ENCODE measurements at places on chromosomes 3 and 15.

- no peak for DNase-seq
Observed at GRCh38 chr15:66936109-66936860, 129.1 kb upstream of the SMAD3 start.

GRCh38 chr15:25933456-25934158, 70.5 kb upstream of the ATP10A start:
- no peak for DNase-seq

DNA sequence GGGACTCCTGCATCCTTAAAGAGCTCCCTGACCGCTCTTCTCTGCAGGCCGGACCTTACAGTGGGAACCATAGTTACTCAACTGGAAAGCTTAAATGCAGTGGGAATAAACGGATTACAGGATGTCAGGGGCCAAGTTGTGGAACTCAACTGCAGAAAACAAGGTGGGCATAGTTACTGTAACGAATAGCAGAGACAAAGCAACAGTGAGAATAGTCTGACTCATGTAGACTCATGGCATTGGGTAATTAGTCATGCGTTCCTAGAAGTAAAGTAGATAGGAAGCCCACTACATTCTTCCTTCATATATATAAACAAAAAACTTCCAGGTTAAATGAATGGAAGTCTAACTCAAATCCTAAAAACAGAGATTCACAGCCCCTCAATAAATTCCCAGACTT, 95.5 kb upstream of the CHRNA7 start:
- DNase-seq: no peak

GRCh38 chr15:26945046-26945445, 25.9 kb upstream of the GABRG3 start:
- DNase-seq: no peak

DNA sequence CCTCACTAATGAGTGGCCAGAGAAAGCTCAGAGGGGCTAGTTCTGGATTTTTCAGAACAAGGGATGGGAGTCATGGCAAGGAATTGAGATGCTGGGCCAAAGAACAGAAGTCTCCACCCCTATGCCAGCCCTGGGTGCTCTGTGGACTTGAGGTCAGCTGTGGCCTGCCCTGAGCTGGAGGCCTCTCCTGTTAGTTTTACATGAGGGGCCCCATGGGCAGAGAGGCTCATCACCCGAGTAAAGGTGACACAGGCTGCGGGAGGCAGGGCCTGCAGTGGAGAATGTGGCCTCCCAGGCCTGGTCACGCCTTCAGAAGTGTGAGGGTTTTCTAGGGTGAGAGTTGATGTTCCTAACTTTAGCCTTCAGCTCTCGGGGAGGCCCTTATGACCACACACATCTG, 44.9 kb downstream of the ABHD5 start:
- DNase-seq: no peak

DNA sequence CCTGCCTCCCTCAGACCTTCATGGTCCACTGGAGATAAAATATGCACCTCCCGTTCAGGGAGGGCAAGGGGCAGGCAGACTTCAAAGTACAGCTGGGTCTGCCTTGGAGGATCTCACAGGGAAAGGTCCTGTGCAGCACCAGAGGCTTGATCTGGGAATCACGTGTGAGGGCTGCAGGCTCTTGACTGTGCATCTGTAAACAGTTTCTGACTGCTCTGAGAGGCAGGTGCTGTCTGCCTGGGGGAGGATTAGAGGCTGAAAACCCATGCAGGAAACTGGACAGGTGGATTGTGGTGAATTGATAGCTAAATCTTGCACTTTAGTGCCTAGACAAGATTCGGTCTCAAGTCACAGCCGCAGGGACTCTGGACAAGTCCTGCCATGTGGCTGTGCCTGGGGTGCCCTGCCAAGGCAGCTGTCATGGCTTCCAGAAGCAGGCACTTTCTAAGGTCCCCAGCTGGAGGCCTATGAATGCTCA, 239.3 kb downstream of the EPHB1 start:
- DNase-seq: no peak

- DNase-seq: no peak
Observed at GRCh38 chr3:157043771-157044170, 116.2 kb downstream of the CCNL1 start.

DNA sequence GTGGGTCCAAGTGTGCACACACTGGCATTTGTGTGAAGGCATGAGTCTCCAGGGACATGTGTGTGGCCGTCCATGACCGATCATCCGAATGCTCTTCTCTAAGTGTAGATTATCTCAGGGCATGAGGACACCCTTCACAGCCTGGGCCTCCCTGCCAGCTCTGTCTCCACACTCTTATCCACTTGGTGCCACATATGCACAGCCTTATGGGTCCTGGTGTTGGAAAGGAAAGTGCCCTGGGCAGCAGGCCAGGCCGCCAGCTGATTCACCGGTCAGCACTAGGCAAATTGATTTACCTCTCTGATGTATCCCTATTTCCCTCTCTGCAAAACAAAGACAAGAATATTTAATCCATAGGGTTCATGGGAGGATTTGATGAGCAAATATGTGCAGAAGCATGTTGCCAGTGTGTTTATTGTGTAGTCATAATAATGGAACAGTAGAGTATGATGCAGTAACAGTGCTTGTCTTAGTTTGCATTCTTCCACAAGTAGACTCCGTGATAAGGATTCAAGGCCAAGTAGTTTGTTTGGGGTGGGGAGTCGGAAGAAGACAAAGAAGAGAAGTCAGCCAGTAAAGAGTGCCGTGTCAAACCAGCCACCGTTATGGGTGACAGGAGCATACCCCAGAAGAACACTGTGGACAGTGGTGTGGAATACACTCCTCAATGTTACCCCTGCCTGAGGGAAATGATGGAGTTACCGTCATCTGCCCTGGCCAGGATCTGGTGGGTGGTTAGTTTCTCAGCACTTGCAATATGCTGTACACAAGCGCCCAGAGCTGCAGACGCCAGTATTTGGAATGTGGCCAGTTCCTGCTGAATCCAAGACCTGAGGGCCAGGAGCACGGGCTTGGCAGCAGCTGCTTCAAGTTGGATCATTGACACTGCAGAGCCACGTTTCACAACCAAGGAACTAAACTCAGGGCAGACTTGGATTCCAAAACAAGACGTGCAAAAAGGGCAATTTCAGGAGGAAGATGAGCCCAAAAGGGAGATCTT, 85.1 kb downstream of the MTHFS start:
- no peak for DNase-seq

GRCh38 chr15:99969261-99969920, 236.2 kb upstream of the LYSMD4 start:
- DNase-seq: no peak

DNA sequence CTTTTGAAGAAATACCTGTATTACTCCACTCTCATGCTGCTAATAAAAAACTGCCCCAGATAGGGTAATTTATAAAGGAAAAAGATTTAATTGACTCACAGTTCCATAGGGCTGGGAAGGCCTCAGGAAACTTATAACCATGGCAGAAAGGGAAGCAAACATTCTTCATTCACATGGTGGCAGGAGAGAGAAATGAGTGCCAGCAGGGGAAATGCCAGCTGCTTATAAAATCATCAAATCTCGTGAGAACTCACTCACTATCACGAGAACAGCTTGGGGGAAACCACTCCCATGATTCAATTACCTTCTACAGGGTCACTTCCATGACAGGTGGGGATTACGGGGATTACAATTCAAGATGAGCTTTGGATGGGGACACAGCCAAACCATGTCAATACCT, 18.7 kb downstream of the MFSD1 start:
- no peak for DNase-seq

DNA sequence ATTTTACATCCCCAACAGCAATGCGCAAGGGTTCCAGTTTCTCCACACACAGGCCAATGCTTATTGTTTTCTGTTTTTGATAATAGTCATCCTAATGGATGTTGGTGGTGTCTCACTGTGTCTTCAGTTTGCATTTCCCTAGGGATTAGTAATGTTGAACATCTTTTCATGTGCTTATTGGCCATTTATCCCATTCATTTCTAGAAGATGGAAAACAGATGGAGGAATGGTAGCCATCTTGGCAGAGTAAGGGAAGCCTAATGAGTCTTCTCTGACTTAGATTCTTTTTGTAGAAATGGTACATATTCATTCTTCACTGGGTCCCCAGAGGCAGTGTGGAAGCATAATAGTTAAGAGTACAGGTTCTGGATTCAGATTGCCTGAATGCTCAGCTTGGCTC, 46.8 kb upstream of the SRGAP3 start:
- no peak for DNase-seq

GRCh38 chr15:92520914-92521623, 127.4 kb downstream of the ST8SIA2 start:
- DNase-seq: no peak

- no peak for DNase-seq
Observed at GRCh38 chr15:45637552-45638033, 2.8 kb downstream of the SQOR start.

DNA sequence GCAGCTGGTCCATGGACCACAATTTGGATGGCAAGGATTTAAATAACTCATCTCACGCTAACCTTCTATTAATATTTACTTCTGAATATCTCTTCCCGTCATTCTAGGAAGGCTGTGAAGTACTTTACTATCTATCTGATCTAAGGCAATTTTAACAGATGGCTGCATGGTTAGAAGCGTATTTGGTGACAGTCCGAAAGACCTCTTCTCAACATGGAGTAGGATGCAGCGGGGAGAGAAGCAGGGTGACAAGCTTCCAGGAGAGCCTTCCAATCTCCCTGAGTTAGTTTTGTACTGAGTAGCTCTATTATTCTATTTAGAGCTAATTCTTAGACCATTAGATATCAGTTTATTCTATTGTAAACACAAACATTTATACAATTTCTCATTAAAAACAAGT, 309.4 kb downstream of the PLCL2 start:
- no peak for DNase-seq

- no peak for DNase-seq
Observed at GRCh38 chr15:38153781-38154180, 98.9 kb upstream of the SPRED1 start.

- no peak for DNase-seq
Observed at GRCh38 chr15:73681856-73682599, 2.2 kb upstream of the CD276 start.

- no peak for DNase-seq
Observed at GRCh38 chr3:12192173-12192572, 33.5 kb upstream of the TIMP4 start.

- no peak for DNase-seq
Observed at GRCh38 chr3:4394048-4394447, 73.0 kb downstream of the SUMF1 start.

DNA sequence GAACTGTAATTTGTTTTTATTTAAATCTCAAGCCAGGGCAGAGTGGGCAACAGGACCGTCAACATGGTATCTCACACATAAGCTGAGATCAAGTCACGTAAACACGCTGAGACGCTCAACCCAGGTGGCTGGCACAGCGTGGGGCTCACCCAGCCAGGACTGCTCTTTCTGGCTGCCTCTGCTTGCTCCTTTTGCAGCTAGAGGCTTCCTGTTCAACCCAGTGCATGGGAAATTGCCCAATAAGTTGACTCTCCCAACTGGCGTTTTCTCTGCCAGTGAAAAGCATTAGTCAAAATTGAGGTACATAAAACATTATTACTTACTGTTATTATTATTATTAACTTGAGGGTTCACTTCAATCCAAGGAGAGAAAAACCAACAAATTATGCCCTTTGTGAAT, 398.1 kb downstream of the NR2F2 start:
- no peak for DNase-seq

DNA sequence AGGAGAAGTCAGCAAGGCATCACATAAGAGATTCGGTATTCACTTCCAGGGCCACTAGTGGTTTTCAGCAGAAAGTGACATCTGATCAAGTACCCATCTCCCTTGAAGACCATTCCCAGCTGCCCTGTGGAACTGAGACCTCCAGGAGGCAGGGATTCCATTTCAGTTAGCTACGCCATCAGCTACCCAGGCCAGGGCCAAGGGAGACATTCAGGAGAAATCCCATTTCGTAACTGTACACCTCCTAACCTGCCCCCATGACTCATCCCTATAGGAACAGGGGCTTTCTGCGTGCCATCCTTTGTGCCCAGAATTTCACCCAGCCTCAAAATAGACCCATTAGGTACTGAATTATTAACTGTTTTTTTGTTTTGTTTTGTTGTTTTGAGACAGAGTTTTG, 24.7 kb downstream of the SPATA12 start:
- no peak for DNase-seq

- DNase-seq: no peak
Observed at GRCh38 chr15:57388464-57388863, 12.2 kb downstream of the CGNL1 start.
